ENCODE measurements at places on chromosomes 1 and 21.

- no peak for DNase-seq
Measured at GRCh38 chr1:33382661-33383415, 48.1 kb downstream of the PHC2 start.

DNA sequence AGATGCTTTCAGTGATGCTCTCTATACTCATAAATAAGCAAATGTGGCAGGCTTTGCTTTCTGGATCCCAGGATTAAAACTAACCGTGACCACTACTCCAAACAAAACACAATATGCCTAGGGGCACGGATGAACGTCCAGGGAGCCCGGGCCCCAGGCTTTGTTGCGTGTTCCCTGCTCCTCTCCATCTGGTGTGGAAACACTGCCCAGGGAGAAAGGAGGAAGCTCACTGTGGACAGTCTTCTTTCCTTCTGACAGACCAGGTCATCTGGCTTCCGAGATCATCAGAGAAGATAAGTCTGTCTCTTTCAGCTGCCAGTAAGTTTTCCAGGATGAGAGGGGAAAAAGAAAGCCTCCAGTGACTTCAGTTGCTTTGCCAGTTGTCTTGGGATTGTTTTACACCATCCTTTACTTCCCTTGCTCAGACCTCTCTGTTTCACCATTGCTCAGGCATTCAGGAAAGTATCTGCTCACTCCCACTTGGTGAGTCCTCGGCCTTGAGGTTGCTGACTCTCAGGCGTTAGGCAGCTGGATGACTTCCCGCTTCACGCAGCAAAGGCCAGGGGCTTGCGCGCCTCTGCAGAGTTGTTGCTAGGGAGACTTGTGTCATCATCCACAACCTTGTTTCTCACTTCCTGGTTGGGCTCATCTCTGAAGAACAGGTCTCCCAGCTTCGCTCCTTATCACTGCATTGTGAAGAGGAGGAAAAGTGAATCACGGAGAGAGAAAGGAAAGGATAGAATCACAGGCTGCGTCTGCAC, 20.6 kb upstream of the PGD start:
- no peak for DNase-seq

- no peak for DNase-seq
Measured at GRCh38 chr1:118900643-118901440, 87.3 kb downstream of the TBX15 start.

DNA sequence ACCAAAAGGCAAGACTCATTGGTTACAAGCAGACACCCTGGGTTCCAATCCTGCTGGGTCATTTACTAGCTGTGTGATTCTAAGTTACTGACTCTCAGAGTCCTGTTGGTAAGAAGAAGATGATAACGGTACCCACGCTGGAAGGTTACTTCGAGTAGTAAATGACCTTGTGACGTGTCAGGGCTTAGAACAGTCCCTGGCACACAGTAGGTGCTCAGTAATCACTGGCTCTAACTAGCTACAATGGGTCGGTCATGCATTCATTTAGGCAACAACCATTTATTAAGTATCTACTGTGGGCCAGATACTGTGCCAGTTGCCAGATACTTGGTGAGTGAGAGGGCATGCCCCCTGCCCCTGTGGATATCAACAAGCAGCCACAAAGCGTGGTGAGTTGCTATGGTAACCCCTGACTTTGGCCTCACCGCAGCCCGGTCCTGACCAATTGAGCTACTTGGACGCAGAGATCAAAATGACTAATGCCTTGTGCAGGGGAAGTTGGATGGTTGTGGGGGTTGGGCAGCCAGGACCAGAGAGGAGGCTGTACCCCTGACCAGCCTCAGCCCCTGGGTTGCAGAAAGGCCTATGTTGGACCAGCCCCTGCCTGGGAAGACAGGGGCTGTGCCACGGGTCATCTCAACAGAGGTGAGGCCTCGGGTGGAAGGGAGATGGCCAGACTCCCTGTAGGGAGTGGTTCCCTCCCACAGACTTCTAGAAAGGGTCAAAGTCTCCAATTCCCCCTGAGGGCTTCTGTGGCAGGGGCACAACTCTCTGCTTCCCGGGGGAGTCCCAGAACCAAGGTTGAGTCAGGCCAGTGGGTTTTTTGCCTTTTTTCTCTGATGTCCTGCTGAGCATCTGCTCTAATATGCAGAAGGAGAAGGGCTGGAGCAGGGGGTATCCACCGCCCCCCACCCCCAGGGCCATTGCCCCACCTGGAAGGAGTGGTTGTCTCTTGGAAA, 16.0 kb downstream of the DHRS3 start:
- DNase-seq, result no peak

DNA sequence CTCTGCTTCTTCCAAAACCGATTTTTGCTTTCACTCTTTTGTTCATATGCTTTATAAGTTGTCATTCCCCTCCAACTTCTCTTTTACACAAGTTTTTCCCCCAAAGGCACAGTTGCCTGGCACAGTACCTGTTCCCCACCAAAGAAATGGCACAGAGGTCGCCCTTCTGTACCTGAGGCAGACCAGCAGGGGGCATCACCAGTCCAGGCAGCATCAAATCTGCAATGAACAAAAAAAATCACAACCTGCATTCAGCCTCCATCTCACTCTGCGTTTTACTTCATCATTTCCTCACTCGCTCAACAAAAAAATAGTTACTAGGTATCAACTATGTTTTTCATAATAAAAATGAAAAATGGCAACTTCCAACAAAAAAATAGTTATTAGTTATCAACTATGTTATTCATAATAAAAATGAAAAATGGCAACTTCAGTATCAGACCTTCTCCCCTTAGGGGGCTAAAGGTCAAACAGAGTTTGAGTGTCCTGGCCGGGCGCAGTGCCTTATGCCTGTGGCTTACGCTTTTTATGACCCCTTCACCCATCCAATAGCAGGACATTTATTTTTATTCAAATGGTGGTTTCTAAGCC, 4.1 kb downstream of the EIF2D start:
- DNase-seq, result peak; percentile 5

DNA sequence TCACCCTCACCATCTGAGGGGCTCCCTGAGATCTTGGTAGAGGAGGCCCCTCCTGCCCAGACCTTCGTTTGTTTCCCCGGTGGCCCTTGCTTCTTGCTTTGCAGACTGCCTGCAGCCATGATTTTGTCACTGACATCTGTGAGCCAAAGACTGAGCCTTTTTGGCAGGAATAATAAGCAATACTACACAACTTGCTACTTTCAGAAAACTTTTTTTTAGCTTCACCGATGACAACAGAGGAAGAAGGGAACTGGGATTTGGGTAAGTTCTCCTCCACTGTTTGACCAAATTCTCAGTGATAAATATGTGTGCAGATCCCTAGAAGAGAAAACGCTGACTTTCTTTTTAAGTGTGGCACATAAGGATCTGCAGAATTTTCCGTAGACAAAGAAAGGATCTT, 11.7 kb upstream of the CD101 start:
- no peak for DNase-seq

DNA sequence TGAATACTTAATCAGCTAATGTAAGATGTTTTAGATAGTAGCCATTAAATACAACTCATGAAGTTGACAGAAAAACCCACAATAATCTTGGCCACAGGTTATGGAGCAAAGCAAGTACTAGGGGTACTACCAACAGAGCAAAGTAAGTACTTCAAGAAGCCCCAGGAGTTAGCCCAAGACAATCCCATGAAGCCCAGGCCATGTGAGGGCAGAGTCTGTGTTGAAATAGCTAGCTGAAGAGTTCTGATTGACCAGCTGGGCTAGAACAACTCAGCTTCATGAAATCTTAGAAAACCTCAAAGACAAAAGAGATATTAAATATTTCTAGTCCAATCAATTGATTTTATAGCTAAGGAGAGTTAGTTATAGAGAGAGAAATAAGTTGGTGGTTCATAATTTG, 212.9 kb upstream of the HOOK1 start:
- no peak for DNase-seq

- DNase-seq, result no peak
Measured at GRCh38 chr1:7510389-7510931, 260.6 kb upstream of the VAMP3 start.

- DNase-seq, result no peak
Measured at GRCh38 chr1:32040711-32041110, 27.0 kb downstream of the KHDRBS1 start.

DNA sequence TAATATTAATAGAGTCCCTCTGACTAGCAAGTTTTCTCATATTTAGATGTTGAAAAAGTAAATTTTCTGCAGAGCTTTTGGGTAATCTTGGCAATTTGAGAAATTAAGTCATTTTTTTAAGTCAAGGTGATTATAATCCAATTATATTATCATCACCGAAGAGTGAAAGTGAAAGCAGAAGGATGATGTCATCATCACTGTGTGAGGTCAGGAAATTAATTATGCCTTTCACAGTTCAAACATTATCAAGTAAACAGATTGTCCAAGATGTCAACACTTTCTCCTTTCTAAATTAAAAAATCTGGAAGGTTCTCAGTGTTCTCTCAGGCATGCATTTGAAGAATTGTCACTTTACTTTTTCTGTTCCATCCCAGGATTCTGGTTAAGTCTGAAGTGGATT, 296.0 kb downstream of the TBX15 start:
- no peak for DNase-seq

GRCh38 chr1:114462341-114462740, 48.7 kb downstream of the TRIM33 start:
- no peak for DNase-seq

GRCh38 chr1:156104065-156104810, 10.3 kb upstream of the LMNA start:
- DNase-seq, result no peak

GRCh38 chr1:226607268-226607660, 58.7 kb downstream of the STUM start:
- DNase-seq, result no peak

DNA sequence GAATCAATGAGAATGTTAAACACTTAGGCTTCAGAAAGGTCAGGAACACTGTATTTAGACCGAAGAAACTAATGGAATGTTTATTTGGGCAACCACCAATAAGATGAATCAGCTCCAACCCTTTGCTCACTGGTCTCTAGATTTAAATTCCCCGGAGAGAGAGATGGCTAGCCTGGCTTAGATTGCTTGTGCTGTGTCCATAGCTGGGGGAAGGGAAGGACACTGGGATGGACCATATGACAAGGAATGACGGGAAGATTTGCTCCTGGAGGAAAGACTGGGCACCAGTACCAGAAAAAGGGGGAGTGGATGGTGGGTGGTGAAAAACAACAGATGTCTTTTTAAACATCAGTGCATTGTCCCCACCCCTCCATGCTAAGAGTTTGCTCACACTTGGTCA, 426.6 kb downstream of the DUSP10 start:
- no peak for DNase-seq

DNA sequence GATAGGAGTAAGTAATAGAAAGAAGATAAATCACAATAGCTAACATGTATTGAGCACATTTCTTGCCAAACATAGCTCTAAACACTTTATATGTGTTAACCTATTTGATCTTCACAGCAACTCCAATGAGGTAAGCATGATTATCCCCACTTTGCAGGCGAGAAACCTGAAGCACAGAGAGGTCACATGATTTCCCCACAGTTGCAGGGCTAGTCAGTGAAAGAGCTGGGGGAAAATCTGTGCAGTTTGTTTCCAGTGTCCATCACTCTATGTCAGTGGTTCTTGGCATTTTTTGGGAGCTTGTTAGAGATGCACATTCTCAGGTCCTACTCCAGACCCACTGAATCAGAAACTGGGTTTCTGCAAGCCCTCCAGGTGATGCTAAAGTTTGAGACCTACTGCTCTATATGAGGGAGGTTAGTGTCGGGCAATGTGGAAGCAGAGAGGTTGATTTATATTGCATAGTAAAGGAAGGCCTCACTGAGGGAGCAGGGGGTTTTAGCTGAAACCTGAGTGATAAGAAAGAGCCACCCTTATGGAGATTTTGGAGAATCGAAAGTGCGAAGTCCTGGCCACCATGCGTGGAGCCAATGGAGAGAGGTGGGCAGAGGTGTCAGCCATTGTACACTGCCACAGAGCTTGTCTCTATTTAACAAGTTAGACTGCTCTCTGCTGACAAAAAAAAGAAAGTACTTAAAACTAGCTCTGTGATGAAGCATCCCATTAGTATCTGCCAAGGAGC, 20.9 kb downstream of the MCOLN3 start:
- no peak for DNase-seq

GRCh38 chr1:38565020-38565491, 294.5 kb downstream of the RRAGC start:
- DNase-seq, result no peak

GRCh38 chr1:10916991-10917390, 95.5 kb upstream of the TARDBP start:
- no peak for DNase-seq

- DNase-seq, result no peak
Measured at GRCh38 chr1:225508538-225509375, 80.9 kb upstream of the LBR start.

DNA sequence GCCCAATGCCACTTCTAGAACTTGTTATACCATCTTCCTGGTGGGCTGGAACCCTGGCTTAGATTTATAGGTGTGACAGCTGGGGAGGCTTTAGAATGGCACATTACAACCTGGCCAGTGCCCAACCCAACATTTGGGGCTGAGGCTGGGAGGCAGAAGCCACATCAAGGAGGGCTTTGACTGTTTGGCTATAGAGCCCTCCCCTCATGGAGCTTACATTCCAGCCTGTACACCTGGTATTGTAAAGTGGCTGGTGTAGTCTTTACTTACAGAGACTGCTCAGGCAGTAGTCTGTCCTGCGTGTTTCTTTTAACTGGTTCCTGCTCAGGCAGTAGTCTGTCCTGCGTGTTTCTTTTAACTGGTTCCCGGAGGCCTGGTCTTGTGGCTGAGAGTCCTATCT, 10.0 kb upstream of the SLC2A1 start:
- no peak for DNase-seq

- DNase-seq, result no peak
Measured at GRCh38 chr1:55375617-55376258, 160.6 kb upstream of the USP24 start.

DNA sequence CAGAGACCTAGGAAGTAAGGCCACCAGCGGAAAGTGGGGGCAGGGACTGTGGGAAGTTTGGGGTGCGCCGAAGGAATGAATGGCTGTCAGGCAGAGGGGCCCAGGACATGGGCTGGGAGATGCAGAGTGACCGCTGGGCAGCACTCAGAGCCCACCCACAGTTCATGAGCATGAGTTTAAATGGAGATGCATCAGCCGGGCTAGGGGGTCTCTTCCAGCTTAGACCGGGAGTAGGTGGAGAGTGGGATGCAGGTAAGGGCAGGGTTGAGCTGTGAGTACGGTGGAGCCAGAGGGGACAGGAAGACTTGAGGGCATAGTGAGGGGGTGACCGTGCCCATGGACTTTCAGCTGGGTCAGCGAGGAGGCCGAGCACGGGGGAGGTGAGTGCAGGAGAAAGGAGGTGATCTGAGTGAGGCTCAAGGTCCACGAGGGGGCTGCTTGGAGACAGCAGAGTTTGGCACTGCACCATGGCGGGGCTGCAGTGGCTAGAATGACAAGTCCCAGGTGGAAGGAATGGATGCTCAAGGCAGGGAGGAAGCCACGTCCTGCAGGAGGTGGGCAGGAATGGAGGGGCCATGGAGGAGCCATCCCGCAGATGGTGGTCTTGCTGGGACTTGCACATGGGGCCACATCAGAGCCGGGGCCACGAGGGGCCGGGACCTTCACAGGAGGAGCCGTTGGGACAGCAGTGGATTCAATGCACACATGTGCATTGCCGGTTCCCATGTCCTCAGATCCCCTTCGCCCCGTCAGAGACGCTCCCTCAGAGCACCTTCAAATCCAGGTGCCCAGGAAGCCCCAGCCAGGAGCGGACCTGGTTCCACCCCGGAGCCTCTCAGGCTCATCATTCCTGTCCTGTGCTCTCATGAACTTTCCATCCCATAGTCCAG, 34.9 kb downstream of the UBASH3A start:
- no peak for DNase-seq

Measured in NCI-H1105 (cell line).